ENCODE measurements at places on chromosomes 6 and 20. TPM values are rescaled to one million over a fixed set of nuclear protein-coding genes. Genes with fewer than 3 reads are reported as not detected.

- DNase-seq = no peak
- H3K36me3 ChIP-seq = no peaks in the 10 kb centered on the region
- H3K27me3 ChIP-seq = no peaks in the 10 kb centered on the region
- no peak overlapping the region for H3K27ac ChIP-seq
- H3K4me3 ChIP-seq = no peak overlapping the region
- H3K4me1 ChIP-seq = peaks cover 4% of the 10 kb centered on the region
These were observed 64.9 kb downstream of the TNFAIP3 start for GRCh38 chr6:137931849-137932465.

GRCh38 chr6:143068001-143068400, 7.3 kb downstream of the AIG1 start:
- no peak overlapping the region for H3K4me3 ChIP-seq
- no peaks in the 10 kb centered on the region for H3K4me1 ChIP-seq
- no peak overlapping the region for H3K27ac ChIP-seq
- no peaks in the 10 kb centered on the region for H3K36me3 ChIP-seq

DNA sequence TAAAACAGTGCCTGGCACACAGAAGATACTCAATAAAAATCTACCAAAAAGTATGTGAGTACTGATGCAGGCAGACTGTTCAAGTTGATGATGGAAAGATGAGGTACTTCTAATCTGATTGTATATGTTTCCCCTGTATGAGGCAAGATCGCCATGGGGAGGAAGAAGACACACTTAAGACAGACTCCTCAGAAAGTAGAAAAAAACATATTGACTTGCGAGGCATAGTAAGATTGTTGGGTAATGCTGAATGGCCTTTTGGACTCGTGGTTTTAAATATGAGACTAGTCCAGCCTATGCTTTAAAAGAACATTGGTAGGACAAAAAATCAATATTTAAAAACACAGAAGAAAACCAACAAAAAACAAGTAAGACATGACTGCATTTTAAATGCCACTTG, 72.6 kb downstream of the SHPRH start:
- H3K27ac ChIP-seq = no peak overlapping the region
- H3K4me3 ChIP-seq = no peak overlapping the region
- H3K27me3 ChIP-seq = no peaks in the 10 kb centered on the region
- peaks cover 10% of the 10 kb centered on the region for H3K36me3 ChIP-seq
- H3K4me1 ChIP-seq = no peaks in the 10 kb centered on the region

DNA sequence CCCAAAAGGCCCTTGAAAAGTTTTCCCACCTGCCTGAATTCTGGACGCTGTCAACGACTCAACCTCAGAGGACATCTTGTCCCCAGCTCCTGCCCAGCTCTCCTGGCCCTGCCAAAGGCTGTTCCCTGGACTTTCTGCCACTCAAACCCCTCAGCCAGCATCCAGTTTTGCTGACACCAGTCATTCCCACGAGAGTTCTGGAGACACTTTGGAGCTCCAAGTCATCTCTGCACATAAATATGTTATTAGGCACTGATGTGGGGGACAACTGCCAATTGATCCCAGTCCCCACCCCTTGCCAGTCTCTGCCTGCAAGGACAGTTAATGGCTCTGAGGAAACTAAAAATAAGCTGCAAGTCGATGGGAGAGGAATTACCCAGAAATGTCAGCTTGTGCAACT, 38.9 kb upstream of the KCNB1 start:
- H3K4me1 ChIP-seq = no peaks in the 10 kb centered on the region
- DNase-seq = no peak
- H3K27ac ChIP-seq = no peak overlapping the region
- H3K4me3 ChIP-seq = no peak overlapping the region
- no peaks in the 10 kb centered on the region for H3K27me3 ChIP-seq

GRCh38 chr6:36302227-36302976, 32.5 kb downstream of the PNPLA1 start:
- H3K4me3 ChIP-seq = no peak overlapping the region
- H3K36me3 ChIP-seq = no peaks in the 10 kb centered on the region
- H3K27ac ChIP-seq = no peak overlapping the region
- H3K27me3 ChIP-seq = no peaks in the 10 kb centered on the region

DNA sequence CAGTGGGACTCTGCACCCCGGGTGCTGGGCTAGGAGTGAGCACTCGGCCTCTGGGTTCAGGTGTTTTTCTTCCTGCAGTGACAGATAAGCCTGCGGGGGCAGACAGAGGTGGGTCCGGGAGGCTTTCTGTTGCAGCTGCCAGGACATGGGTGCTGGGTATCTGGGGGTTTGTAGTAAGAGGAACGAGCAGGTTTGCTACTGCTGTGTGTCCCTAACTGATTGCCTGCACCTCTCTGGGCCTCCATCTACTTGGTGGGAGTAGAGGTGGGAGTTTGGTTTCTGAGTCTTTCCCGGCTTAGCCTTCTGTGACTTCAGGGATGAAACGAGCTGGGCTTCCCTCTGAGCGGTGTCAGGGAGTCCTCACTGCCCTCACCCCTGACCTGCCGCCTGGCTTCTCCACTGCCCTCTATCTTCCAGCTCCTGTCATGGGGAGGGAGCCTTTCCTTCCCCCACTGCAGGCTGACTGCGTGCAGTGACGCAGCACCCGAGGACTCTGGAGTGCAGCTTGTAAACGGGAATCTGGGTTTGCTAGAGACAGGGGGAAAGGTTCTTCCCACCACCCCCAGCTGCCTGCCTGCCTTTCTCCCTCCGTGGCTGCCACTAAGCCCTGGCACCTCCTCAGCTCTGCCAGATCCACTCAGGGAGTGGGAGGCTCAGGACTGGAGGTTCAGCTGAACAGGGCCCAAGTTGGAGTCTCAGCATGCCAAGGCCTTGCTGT, 6.7 kb downstream of the DLGAP4 start:
- no peak for DNase-seq
- no peaks in the 10 kb centered on the region for H3K27me3 ChIP-seq
- H3K4me1 ChIP-seq = no peaks in the 10 kb centered on the region
- H3K27ac ChIP-seq = no peak overlapping the region
- no peaks in the 10 kb centered on the region for H3K36me3 ChIP-seq

PSMB8 gene
- 15.4 TPM for total RNA-seq

GRCh38 chr20:9214685-9215084, 145.8 kb downstream of the PLCB4 start:
- H3K4me3 ChIP-seq = no peak overlapping the region
- H3K36me3 ChIP-seq = no peaks in the 10 kb centered on the region
- no peaks in the 10 kb centered on the region for H3K27me3 ChIP-seq
- H3K27ac ChIP-seq = no peak overlapping the region
- H3K4me1 ChIP-seq = peaks cover 38% of the 10 kb centered on the region

DNA sequence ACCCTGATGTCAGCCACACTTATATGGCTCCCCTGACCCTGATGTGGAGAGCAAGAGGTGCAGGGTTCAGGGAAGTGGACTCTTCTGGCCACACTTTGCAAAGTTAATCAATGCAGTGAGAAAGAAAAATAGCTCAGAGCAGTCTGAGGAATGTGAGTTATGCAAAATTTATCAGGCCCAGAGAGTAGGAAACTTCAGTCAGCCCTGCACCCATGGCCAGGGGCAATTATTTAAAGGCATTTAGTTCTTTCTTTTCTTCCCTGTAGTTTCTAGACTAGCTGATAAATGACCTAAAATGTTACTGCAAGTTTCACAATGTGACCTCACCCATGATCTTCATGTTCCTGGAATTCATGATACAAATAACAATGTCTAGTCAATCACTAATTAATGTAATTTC, 143.7 kb upstream of the GGTLC1 start:
- H3K27me3 ChIP-seq = no peaks in the 10 kb centered on the region
- H3K4me3 ChIP-seq = no peak overlapping the region
- H3K4me1 ChIP-seq = no peaks in the 10 kb centered on the region
- H3K36me3 ChIP-seq = no peaks in the 10 kb centered on the region
- DNase-seq = no peak

FUT9 gene
- not detected for total RNA-seq

DNA sequence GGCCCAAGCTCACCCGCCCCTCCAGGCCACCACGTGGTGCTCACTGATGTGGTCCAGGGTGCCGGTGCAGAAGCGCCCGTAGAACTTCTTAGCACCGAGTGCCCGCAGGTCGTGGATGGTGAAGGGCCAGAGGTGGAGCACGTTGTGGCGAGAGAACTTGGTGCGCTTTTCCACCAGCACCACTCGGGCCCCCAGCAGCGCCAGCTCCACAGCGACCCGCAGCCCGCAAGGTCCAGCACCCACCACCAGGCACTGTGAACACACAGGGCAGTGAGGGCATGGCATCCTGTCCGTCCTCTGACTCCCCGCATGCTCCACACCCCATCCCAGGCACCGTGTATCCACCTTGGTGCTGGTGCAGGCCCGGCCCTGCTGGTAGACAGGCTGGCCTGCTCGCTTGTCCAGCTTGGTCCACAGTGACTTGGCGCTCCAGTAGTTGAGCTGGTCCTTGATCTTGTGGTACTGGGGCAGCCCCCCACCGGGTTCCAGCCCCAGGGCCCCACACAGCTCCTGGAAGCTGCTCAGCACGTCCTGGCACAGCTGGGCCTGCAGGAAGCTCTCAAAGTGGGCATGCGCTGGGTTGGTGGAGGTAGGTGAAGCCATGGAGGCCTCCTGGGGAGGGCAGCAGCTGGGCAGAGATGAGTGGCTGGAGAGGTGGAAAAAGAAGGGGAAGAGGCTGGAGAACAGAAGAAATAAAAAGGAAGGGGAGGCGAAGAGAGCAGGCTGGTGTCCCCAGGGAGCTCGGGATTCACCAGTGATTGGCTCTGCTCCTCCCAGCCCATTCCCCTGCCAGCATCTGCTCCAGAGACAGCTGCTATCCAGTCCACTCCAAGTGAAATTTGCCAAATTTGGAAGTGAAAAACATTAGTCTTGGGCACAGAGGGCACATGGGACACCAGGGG, 1.7 kb downstream of the MICAL1 start:
- peak overlapping the region; percentile 82 for H3K4me3 ChIP-seq
- peaks cover 32% of the 10 kb centered on the region for H3K4me1 ChIP-seq
- H3K27me3 ChIP-seq = no peaks in the 10 kb centered on the region
- H3K36me3 ChIP-seq = no peaks in the 10 kb centered on the region
- no peak for DNase-seq
- H3K27ac ChIP-seq = peak overlapping the region; percentile 77

GRCh38 chr6:17907406-17908229, 79.8 kb downstream of the KIF13A start:
- peak overlapping the region; percentile 32 for H3K27ac ChIP-seq
- DNase-seq = peak; percentile 91
- H3K4me3 ChIP-seq = no peak overlapping the region
- H3K27me3 ChIP-seq = no peaks in the 10 kb centered on the region

OPN5 gene
- not detected for total RNA-seq

DNA sequence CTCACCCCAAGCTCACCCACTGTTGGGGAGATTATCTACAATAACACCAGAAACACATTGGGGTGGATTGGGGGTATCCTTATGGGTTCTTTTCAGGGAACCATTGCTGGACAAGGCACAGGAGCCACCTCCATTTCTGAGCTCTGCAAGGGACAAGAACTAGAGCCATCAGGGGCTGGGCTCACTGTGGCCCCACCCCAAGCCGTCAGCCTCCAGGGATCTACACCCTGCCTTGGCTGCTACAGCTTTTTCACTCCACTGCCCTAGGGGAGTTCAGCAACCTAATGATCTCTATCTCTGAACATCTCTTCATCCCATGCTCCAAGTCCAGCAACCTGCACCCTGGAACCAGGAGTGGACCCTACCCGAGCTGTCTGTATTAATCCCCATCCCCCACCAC, 21.2 kb downstream of the MAVS start:
- H3K36me3 ChIP-seq = peaks cover 50% of the 10 kb centered on the region
- DNase-seq = no peak

DNA sequence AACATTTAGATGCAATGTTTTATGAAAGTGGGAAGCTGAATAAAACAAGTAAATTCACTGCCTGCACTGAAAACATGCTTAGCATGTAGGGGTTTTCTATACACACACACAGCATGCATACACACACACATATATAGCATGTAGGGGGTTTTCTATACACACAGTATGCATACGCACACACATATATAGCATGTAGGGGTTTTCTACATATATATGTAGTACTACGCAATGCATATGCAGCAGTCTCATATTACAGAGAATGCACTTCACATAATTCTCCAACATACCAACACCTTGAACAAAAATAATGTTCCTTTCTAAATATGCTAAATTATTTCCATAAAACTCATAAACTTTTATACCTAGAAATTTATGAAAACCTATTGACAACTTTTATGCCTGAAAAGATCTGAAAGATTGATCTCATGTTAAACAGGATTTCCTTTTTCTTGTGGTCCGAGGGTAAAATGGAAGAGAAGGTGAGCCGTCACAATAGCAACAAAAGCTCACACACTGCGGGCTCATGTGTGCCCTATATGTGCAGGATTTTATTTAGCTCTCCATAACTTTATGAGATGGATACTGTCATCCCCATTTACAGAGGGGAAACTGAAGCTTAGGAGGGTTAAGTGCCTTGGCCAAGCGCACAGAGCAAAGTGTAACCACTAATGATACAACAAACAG, 81.9 kb upstream of the TULP1 start:
- no peaks in the 10 kb centered on the region for H3K4me1 ChIP-seq
- no peak overlapping the region for H3K4me3 ChIP-seq
- no peak for DNase-seq
- no peak overlapping the region for H3K27ac ChIP-seq

ANGPT4 gene
- total RNA-seq = not detected

All from right atrium auricular region (tissue), 2 donors.